ENCODE measurements at places on chromosomes 3 and 15.

DNA sequence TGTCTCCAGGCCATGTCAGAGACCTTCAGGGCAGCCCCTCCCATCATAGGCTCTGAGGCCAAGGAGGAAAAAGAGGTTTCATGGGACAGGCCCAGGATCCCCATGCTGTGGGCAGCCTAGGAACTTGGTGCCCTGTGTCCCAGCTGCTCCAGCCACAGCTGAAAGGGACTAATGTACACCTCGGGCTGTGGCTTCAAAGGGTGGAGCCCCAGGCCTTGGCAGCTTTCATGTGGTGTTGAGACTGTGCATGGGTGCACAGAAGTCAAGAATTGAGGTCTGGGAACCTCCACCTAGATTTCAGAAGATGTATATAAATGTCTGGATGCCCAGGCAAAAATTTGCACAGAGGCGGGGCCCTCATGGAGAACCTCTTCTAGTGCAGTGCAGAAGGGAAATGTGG, 6.6 kb upstream of the SSR3 start:
- DNase-seq = no peak

DNA sequence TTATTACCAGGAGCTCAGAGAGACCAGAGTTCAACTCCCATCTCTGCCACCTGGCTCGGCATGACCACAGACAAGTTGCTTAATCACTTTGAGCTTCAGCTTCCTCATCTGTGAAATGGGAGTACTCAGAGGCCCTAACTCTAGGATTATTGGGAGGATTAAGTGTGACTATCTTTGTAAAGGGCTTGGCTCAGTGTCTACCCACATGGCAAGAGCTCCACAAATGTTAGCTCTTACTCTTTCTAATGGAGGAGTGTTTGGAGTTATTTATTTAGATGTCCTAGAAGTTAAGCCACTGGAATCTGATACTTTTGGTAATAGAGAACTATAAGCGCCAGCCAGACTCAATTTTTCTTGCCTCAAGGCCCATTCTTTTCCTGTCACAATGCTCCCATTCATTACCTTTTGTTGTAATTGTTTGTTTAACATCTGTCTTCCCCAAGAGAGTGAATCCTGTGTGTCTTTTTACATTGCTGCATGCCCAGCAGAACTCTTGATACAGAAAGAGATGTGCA, 12.3 kb upstream of the LMCD1 start:
- DNase-seq = no peak

- peak; percentile 62 for DNase-seq
Observed at GRCh38 chr3:132448216-132448961, 31.1 kb downstream of the DNAJC13 start.

DNA sequence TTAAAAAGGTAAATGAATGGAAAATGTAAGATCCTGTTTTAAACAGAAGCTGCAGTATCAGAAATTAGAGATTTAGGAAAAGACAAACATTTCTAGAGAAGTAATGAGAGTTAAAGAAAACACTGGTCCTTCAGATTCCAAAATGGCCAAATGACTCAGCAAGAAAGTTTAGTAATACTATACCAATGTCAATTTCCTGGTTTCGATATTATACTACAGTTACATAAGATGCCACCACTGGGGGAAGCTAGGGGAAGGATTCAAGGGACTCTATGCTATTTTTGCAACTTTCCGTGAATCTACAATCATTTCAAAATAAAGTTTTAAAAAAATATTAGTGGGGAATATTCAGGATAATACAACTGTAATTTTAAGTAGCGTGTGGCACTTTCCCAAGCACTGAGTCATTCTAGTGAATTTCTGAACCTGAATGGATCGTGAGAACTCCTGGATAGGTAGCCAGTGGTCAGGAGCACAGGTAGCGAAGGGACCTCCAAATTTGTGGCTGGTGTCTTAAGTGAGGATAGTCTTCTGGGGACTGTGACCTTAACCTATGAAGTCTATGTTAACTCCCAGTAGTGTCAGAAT, 37.6 kb downstream of the TMCC1 start:
- DNase-seq = no peak

Data from Karpas-422 (cell line).